ENCODE measurements at places on chromosomes 4 and X.

GRCh38 chr4:38062088-38062775 lies 102.0 kb downstream of the PTTG2 start:
- peak; percentile 35 for DNase-seq

GRCh38 chrX:123121241-123121640 lies 62.8 kb upstream of the GRIA3 start:
- DNase-seq, result no peak

GRCh38 chrX:38987198-38987651 lies 186.0 kb downstream of the MID1IP1 start:
- no peak for DNase-seq

GRCh38 chr4:166432125-166432524 lies 559.1 kb downstream of the TLL1 start:
- no peak for DNase-seq

GRCh38 chr4:20288047-20288650 lies 36.4 kb downstream of the SLIT2 start:
- no peak for DNase-seq

GRCh38 chr4:153004081-153004850 lies 68.1 kb downstream of the FHDC1 start:
- no peak for DNase-seq

DNA sequence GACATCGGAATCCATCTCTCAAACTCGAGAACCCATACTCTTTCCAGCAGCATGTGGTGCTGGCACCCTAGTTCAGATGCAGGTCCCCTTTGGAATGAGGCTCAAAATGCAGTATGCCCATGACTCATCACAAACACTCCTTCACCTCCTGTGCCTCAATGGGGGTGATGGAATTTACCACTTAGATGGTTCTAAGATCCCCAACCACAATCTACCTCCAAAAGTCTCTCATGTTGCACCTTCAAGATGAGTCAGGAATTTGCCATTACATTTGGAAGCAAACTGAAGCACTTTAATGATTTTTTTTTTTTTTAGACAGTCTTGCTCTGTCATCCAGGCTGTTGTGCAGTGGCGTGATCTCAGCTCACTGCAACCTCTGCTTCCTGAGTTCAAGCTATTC lies 8.5 kb upstream of the MID1 start:
- no peak for DNase-seq

GRCh38 chrX:139639253-139639652 lies 68.7 kb downstream of the MCF2 start:
- no peak for DNase-seq

DNA sequence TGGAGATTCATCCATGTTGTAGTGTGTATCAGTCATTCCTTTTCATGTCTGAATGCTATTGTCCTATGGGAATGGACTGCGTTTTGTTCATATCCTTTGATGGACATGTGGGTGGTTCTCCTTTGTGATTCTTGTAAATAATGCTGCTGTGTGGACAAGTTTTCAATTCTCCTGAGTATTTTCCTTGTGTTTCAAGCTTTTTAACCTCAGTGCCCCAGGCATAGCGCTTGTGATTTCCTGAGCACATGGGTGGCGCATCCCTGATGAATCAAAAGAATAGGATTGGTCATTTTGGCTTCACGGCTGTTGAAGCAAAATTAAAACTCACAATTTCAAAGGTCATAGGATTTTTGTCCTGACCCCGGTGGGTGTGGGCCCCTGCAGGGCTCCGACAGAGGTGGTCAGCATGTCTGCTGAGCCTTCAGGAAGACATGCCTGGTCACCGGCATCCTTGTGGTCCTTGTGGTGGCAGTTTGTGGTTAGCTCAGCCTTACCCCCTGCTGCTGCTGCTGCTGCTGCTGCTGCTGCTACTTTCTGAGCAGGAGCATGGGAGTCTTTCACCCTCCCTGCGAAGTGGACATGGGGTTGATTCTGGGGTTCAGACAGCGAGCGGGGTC lies 30.0 kb downstream of the SHROOM2 start:
- DNase-seq, result no peak

- DNase-seq, result no peak
Observed at GRCh38 chr4:7394681-7395451, 39.9 kb downstream of the PSAPL1 start.

GRCh38 chr4:100079264-100079663 lies 111.0 kb downstream of the DDIT4L start:
- DNase-seq, result no peak

- no peak for DNase-seq
Observed at GRCh38 chrX:50470103-50471031, at the start of gene DGKK. TSS of gene DGKK (minus strand) at chrX:50470825. CDS start at chrX:50470678, 147 bp downstream.

DNA sequence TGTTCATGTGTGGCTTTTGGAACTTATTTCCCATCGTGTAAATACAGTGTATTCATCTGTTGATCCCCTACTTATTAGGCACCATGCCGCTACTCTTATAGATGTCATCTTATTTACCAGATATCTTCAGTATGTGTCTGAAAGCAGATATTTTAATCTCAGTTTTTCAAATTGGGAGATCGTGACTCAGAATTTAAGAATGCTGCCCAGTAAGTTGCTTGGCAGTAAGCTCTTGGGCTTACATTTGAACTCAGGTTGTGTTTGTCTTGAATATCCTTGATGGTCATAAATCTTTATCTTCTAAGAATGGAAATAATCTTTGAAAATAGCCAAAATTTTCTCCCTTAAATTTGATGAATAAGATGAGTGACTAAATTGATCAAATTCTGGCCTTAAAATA lies 45.9 kb upstream of the RPA4 start:
- DNase-seq, result no peak

- DNase-seq, result no peak
Observed at GRCh38 chrX:10633722-10634121, 13.3 kb upstream of the MID1 start.

DNA sequence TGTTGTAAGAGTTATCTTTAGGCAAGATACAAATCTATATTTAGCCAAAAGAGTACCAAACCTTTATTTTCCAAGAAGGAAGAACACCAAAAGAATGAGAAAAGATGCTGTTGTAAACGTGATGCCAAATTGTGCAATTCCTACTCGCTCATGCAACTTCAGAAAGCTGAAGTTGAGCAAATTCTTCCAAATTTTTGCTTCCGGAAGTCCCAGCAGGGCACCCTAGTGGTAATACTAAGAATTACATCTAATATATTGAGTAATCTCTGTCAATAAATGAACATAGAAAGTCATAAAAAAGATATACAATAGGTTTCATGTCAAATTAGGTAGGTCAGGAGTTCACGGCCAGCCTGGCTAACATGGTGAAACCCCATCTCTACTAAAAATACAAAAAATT lies 36.0 kb upstream of the SMARCAD1 start:
- no peak for DNase-seq

DNA sequence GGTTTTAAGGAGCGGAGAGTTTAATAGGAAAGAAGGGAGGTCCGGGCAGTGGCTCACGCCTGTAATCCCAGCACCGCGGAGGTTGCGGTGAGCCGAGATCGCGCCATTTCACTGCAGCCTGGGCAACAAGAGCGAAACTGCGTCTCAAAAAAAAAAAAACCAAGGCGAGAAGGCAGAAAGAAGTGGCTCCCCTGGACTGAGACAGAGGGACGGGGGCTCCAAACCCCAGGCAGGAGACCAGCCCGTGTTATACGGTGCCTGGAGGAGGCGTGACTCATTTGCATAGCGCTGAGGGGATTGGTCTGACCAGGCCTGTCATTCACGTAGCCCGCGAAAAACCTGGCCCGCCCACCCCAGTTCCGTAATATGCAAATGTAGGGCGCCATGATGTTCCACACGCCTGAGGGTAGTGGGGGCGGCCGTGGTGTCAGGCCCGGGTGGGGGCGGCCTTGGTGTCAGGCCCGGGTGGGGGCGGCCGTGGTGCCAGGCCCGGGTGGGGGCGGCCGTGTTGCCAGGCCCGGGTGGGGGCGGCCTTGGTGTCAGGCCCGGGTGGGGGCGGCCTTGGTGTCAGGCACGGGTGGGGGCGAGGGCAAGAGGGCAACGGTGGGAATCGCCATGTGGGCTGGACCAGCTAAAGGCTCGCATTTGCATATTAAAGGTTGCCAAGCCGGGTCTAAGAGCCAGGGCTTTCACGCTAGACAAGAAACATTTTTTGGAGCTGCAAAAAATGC lies 2.1 kb downstream of the PLCXD1 start:
- peak; percentile 76 for DNase-seq

GRCh38 chr4:17009871-17010367 lies 111.5 kb upstream of the LDB2 start:
- no peak for DNase-seq

DNA sequence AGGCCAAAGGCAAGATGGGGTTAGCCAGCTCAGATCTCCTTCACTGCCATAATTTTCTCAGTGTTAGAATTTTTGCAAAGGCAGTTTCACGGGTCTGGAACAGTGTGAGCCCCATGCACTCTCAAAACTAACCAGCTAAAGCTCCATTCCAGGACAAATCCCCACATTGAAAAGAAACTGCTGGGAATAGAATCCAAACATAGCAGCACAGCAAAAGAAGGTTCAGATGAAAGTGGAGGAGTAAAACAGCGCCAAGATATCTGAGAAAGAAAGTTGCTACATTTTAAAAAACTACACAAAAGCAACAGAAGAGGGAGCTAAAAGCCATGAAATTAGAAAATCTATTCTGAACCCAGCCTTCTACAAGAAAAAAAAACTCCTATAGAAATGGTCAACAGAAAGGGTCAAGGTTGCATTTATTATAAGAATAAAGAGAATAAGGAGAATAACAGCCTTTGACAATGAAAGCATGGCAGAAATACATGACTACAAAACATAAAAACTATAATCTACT lies 39.6 kb upstream of the SLC7A3 start:
- DNase-seq, result no peak

- no peak for DNase-seq
Observed at GRCh38 chr4:75142382-75142781, 209.5 kb downstream of the PARM1 start.

GRCh38 chr4:110484767-110485166 lies 8.8 kb downstream of the ENPEP start:
- no peak for DNase-seq
